Stimulated activated naive CD8-positive, alpha-beta T cell treated with anti-CD3 and anti-CD28 coated beads, Interleukin-15, Interleukin-2, amounts not matched to agents 100 U/mL and 50 U/mL, for 24 hours (primary cell): ENCODE measurements at places on chromosomes 11 and 22.

DNA sequence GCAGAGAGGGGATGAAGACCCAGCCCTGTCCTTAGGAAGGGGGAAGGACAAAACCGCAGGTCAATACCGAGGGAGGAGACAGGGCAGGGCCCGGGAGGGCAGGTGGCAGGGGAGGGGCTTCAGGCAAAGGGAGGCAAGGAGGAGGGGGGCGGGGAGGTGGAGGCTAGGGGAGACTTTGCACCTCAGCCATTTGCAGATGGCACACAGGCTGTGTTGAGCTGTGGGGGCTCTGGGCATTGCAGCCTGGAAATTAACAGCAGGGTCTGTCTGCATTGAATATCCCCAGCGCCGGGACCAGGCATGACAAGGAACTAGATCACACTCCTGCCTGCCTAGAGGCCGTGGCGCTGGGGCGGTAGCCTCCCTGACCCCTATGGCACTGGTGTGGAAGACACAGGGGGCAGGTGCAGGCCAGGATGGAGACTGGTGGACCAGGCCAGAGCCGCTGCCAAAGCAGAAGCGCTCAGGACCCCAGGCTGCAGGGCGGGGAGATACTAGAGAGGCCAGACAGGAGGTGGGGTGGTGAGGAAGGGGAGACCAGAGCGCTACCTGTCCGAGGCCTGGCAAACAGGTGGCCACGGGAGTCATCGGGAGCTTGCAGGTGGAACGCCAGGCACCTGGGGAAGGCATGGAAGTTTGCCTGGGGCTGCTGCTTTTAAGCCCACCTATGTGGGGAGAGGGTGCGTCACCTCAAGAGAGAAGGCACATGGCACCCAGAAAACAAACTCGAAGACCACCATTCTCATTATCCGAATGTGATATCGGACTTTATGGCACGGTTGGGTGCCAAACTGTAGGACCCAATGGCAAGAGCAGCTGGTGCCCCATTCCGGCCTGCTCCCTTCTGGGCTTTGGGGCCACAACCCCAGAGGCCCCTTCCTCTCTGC lies 11.5 kb downstream of the CBX6 start:
- DNase-seq, result no peak

- DNase-seq, result peak; percentile 87
These were observed 112.8 kb downstream of the WNT7B start for GRCh38 chr22:45863981-45864751.

DNA sequence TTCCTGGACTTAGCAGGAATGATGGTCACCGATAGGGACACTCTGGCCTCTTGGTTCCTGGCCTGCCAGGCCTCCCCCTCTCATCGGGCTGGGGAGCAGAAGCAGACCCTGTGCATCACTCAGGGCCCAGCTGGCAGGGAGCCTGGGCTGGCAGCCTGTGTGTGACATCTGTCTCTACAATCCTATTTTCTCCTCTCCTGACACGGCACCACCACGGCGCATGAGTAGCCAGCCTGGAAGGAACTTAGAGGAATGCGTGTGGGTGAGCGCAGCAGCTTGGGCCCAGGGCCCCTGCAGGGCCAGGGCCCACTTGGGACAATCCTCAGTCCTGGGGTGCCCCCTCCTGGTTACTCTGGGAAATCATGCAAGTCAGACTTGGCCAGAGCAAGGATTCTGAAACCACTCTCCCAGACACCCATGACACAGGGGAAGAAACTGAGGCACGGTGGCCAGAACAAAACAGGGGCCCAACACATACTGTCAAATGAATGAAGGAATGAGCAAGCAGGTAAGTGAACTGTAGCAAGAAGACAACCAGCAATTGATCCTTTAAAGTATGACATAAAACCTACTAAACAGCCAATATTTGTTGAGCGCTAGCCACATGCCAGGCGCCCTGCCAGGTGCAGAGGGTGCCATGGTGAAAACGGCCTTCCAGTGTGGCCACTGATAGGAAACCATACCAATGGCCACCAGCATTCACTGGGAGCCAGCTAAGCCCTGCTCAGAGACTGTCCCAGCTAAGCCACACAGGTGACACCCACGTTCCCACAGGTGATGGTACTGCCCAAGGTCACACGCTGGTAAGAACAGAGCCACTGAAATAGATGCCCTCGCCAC lies 13.3 kb downstream of the RSPH14 start:
- DNase-seq, result peak; percentile 83

DNA sequence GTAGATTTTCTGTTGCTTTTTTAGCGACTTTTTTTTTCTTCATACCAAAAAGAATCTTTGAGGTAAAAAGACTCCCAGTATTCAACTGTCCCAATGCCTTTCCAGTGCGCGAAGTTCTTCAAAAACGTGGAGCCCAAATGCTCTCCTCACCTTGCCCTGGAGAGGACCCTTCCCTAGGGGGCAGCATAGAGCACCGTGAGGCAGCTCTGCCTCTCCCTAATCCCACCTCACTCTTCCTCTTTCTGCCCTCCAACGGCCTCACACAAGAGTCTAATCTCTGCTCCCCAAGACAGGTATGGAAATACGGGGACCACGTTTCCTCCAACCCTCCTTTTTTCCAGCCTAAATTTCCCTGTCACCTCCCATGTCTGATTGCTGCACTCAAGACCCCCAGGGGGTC lies 117.5 kb upstream of the ALX4 start:
- DNase-seq, result peak; percentile 26

DNA sequence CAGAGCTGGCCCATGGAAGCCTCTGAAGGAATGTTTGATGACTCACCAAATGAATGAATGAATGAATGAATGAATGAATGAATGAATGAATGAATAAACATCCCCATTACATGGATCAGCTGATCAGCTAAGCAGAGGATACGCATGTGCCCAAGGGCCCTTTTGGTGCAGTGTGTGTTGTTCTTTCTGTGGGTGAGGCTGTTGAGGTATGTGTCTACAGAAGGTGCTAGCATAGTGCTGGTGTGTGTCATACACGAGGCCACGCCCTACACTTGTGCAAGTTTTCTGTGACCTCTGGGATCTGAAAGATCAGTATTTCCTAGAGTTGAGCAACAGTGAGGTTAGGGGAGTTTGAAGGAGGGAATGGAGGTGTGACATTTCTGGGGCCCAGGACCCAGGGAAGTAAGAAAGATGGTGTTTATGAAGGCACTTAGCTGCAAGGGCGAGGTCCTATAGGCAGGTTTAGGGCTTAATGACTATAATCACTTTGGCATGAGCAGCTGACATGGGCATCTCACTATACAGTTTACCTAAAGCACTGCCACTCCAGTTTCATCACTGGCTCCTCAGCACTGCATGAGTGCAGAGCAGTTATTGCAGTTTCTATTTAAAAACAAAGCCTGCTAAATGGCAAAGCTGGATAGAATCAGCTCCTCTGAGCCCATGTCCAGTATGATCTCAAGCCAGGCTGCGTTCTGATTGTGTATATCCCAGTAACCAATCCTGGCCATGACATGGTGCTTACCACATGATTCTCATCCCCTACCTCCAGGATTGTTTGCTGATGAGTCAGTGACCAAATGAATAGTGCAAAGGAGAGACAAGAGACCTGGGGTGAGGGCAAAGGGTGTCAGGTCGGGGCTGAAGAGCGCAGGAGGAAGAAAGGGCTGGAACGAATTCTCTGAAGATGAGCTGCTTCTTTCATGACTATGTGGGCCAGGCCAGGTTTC lies 36.4 kb upstream of the E2F8 start:
- no peak for DNase-seq
